ENCODE measurements at places on chromosomes 6 and 20. TPM values are rescaled to one million over a fixed set of nuclear protein-coding genes. Genes with fewer than 3 reads are reported as not detected.

DNA sequence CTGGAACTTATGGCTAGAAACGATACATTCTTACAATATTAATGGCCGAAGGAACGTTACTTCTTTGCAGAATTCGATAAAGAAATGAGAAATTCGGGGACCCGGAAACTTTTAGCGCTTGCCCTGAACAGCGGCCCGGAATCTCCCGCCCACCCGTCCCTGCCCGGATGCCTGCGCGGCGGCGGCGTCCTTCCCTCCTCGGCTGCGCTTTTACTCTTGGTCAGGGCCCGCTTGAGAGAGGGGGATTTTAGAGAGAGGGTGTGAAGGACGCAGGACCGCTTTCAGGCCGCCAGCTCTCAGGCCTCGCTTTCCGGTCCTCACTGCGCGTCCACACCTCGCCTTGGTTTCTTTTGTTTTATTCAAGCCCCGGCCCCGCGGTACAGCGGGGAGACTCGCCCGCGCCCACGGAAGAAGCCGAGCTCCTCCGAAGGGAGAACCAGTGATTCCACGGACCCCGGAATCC lies 243.7 kb downstream of the ARID1B start:
- DNase-seq, result peak; percentile 66

DNA sequence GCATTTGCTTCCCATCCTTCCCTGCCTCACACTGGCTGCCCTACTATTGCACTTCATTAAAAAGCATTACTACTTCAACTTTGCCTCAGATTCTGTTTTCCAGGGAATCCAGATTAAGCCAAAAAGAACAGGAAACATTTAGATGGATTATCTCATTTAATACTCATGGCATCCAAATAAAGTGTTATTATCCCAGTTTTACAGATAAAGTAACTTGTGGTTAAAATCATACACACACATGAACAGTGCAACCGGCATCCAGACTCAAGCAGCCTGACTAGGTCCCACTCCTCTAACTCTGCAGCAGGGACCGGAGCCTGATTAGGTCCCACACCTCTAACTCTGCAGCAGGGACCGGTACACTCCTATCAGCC lies 72.3 kb downstream of the GPR6 start:
- DNase-seq, result no peak

DNA sequence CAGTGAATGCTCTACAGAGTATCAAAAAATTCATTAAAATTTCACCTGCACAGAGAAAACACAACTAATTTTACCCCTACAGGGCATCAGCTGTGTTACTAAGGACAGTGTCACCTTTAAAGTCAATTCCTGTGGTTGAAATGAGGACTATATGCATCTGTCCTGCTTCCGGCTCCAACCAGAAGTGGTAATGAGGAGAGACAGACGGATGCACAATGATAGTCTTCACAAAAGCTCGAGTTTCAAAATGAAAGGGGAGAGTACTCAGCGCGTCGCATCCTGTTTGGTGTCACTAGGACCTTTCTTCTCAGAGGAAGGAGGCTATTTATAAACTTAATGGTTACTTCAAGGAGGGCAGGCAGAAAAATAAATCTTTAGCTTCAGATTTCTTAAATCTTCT lies 86.5 kb downstream of the LYRM4 start:
- no peak for DNase-seq

- no peak for DNase-seq
Observed at GRCh38 chr6:132054525-132054924, 103.4 kb upstream of the CCN2 start.

Gene HLA-DOA
- 3.0 TPM for total RNA-seq

Gene NSFL1C
- 48.8 TPM for total RNA-seq

DNA sequence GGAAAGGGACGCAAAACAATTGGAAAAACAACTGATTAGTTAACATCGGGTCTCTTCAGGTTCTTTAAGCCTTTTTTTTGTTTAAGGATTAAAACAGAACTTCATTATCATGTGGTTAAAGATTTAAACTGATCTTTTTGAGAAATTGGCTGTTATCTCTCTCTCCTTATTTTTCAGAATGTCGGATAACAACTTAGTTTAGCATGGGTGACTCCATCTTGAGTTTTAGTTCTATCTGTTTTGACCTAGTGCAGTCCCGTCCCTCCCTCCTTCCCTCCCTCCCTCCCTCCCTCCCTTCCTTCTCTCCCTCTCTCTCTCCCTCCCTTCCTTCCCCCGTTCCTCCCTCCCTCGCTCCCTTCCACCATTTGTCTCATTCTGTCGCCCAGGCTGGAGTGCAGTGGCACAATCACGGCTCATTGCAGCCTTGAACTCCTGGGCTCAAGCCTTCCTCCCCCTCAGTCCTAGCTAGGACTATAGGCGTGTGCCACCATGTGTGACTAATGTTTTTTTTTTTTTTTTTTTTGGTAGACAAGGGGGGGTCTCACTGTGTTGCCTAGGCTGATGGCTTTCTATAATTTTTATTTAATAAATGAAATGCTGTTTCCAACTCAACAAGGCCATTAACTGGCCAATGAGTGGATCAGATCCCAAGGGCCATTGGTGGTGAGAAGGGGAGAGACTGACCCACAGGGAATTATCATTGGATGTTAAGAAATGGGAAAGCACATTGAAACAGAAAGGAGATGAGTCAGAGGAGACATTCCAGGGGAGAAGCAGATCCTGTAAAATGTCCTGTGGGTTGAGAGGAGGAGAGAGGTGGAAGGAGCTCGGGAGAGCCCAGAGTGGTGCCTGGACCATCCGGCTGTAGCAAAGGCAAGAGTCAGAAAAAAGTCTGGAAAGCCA lies 13.6 kb downstream of the BAK1 start:
- no peak for DNase-seq

DNA sequence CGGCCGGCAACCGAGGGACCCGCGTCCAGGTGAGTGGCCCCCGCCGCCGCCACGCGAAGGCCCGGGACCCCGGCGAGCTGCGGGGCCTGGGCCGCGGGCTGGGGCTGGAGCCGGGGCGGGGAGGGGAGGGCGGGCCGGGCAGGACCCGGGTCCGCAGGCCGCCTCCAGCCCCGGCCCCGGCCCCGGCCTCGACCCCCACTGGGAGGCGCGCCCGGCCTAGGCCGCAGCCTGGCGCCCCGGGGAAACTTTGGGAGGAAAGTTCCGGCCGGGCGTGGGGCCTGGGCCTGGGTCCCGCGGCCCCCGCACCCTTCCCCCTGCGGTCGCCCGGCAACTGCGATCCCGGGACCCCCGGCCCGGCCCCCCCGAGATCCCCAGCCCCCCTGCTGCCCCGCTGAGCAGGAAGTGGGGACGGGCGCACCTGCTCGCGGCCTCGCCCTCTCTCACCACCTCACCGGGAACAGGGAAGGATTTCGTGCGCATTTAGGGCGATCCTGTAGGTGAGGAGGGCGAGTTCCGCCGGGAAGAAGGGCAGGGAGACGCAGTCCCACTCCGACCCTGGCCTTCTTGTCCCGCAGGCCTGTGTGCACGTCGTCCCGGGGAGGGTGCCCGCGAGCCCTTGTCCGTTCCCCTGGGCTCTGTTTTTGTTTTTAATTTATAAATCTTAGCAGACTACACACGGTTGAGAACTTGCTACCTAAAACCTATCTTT lies 402 bp downstream of the OSBPL2 start:
- DNase-seq, result no peak

Gene DNAJC5
- total RNA-seq, result 53.4 TPM

Gene RIPPLY2
- total RNA-seq, result not detected

DNA sequence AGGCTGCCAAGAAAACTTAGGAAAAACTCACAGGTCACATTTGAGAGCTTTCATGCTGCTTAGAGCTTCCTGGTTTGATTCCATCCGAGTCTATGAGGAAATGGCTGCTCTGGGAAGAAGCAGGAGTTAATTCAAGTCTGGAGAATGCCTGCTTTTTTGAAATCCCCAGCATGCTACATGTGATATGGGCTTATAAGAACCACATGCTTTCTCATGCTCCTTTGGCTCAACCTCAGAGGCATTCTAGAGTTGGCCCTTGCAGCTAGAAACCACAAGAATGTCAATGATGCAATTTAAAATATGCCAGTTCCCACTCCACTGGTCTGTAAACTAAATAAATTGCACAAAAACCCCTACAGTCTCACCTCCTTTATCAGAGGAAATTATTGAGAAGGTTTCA lies 142.9 kb upstream of the OLIG3 start:
- DNase-seq, result no peak

DNA sequence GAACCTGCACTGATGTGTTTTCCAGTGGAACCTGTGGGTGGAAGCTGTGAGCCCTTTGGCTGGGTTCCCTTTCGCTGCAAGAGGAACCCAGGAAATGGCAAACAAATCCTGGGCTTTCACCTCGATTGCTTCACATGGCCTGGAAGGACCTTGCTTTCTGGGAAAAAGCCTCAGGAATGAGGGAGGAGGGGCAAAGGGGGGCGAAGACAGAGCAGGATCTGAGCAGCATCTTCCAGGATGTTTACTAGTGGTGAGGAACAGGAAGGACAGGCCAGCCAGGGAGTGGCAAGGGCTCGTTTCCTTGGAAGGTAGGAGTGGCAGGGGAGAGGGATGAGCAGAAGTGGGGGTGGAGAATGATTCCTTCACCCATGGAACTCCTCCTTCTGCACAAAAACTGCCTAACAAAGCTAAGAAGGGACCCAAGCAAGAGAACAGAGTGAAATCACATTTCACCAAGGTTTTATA lies 5.9 kb downstream of the SLC2A10 start:
- DNase-seq, result peak; percentile 29

GRCh38 chr6:11909696-11910132 lies 102.4 kb upstream of the HIVEP1 start:
- DNase-seq, result no peak

DNA sequence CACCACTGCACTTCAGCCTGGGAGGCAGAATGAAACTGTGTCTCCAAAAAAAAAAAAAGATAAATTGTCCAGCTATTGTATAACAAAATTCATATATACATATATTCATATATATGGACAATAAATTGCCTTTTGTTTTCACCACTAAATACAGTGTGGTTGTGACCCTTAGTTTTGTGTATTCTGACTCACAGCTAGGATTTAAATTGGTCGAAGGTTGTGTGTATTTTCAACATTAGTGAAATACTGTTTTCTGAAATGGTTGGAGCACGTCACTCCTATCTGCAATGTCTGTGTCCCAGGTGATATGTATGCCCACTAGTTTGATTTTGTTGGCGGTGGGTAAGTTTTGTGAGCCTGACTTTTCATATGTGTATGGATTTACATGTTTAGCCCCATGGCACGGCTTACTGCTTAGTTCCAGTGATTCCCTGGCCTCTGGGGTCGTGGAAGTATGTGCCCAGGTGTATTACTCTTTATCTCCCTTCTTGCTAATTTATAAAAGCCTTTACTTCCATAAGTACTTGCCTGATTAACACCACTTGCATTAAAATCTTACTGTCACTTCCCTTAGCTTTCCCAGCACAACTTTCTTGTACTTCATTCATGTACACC lies 33.3 kb downstream of the JARID2 start:
- no peak for DNase-seq

DNA sequence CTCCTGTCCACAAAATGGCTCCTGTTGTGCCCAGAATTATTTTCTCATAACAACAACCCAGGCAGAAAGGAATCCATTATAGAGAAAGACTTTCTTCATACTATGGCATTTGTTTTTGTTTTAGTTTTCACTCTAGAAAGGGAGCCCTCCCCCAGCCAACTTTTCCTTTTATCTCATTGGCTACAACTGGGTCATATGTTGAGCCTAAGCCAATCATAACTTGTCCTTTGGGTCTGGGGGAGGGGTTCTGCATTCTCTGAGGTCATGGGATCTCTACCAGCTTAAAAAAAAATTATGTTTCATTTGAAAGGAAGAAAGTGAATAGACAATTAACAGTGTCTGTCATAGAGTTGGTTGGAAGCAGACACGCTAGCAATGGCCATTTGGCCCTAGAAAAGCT lies 177.6 kb downstream of the AIG1 start:
- no peak for DNase-seq

DNA sequence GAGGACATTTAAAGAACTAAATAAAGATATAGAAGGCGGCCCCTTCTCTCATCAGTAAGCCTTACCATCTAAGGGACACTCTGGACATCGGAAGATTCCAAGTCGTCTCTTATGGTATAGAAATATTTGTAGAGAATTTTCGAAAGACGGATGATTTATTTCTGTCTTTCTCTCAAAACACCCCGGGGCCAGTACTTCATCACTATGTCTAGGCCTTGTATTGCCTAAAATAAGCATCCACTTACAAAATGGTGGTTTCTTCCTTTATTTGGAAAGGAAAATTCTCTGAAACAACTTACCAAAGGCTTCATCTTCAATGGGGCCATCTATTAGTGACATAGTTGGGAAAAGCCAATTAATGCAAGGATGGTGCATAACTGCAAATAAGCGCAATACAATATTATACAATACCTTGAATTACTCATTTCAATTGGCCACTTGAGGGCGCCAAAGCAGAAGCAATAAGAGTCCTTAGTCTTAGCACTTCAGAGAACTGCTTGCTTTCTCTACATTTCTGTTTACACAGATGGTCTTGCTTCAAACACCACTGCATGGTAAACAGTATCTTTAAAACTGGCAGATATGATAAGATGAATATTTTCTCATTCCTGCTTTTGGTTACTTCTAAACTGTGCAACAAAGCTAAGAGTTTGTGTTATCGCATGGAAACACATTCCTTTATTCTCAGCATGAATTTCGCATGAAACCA lies 113.2 kb downstream of the VIP start:
- DNase-seq, result peak; percentile 69

- DNase-seq, result no peak
Observed at GRCh38 chr6:37727996-37728395, 30.3 kb upstream of the MDGA1 start.

Gene TCF21
- total RNA-seq, result 18.2 TPM

Gene TNNC2
- total RNA-seq, result not detected

DNA sequence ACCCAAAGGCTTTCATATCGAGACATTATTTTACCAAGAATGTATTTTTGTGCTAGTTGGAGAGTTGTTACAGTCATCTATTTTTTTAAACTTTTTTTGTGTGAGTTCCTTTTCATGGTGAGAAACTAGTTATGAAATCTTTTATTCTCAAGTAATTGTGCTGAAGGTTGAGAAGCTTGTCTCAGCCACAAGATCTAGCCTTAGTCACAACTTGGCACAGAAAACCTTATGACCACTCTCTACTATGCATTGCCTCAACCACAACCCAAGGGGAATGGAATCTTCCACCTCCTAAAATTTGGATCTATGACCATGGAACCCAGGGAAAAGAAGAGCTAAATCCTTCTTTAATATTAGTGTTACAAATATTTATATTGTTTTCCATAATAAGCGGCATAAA lies 58.5 kb downstream of the HS3ST5 start:
- no peak for DNase-seq

DNA sequence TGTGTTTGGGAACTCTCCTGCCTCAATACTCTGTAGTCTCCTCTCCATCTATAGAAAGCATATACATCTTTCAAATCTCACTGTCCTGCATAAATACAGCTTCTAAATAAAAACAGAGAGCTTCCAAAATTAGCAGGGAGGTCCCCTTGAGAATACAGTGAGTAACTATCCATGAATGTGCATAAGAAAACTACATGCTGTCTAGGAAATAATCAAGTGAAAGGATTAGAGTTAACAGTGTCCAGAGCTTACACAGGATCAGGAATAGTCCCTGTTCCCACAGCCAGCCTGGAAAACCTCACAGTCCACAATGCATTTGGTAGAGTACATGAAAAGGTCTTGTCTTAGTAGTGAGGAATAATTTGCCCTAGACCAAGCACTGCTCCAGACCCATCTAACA lies 123.0 kb upstream of the POU3F2 start:
- no peak for DNase-seq

GRCh38 chr6:157668713-157669112 lies 154.3 kb upstream of the SNX9 start:
- no peak for DNase-seq

- peak; percentile 56 for DNase-seq
Observed at GRCh38 chr20:41617059-41617901, 897 bp downstream of the CHD6 start.

Gene CCDC167
- total RNA-seq, result 19.5 TPM

GRCh38 chr6:87297119-87297518 lies 25.3 kb upstream of the SMIM8 start:
- DNase-seq, result no peak

Gene PAK5
- total RNA-seq, result not detected
